DMS53 (cell line): ENCODE measurements at places on chromosomes 3 and 15.

- no peak for DNase-seq
Measured at GRCh38 chr3:72082776-72083462, 298.0 kb upstream of the PROK2 start.

- no peak for DNase-seq
Measured at GRCh38 chr15:61011576-61012336, 217.3 kb downstream of the RORA start.

DNA sequence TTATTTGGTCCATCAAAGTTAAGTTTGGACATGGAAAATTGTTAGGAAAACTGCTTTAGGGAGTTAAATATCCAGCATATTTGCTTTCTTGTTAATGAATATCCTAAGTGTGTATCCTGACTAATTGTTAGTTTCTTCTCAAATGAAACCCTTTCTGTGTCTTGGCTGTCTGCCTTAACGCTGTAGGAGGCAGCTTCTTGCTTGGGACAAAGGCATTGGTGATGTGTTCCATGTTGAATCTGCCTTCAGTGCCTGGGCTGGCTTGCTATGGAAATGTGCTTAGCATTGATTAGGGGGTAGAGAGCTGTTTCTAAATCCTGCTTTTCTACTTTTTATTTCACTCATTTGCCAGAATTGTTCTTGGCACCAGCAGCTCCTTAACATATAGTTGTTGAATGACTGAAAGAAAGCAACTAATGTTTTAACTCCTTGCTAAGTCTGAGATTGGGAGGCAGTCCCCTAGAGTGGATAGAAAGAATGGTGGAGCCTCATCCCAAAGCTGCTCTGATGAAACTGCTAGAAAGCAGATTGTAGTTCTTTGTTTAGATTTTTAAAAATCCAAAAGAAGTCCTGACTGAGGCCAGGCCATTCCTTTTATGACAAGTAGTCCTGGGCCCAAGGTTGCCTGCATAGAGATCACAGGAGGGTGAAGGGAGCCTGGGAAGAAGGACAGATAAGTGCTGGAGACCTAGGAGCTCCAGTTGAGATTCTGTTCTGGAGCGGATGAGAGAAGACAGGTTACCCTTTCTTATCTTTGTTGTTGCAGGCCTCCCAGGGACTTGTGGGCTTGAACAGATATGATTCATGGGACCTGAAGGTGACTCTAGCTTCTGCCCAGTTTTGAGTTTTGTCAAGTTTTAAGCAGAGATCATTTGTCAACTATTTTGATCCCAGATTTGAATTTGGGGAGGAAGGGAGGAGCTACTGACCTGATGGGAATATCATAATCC is 39.3 kb downstream of the OXNAD1 start:
- no peak for DNase-seq

GRCh38 chr3:133137042-133137996 is 99.1 kb downstream of the TMEM108 start:
- DNase-seq = no peak

DNA sequence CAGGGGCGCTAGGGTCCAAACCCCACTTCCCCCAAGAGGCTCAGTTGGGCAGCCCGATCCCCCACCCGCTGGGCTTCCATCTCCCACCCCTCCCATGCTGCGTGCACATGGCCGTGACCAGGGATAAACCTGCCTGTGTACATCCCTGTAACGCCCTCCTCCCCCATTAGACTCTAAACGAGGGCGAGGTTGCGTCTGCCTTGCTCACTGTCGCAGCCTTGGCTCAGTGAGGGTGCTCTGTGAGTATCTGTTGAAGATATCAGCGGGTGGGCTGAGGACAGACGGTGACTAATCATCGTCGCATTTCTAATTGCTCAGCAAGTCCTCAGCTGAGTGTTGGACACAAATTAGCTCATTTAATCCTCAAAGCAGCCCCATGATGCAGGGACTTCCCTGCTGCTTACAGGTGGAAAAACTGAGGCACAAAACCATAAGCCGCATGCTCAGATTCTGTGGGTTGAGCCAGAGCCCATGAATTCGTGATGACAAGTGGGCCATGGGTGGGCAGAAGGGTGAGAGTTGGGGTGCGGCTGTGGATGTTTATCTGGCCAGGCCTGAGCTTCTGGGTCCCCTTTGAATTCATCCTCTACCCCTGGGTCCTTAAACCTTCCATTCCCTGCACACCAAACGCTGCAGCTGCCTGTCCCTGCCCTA is 26.0 kb downstream of the FBLN2 start:
- no peak for DNase-seq

DNA sequence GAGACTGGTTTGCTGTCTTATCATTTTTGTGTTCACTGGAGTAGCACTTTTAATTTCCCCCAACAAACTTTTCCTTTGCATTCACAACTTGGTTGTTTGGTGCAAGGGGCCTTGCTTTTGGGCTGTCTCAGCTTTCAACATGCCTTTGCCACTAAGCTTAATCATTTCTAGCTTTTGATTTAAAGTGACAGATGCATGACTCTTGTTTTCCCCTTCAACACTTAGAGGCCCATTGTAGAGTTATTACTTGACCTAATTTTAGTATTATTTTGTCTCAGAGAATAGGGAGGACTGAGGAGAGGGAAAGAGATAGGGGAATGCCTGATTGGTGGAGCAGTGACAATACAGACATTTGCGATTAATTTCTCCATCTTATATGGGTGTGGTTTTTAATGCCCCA is 340.1 kb upstream of the MANF start:
- DNase-seq = no peak

- no peak for DNase-seq
Measured at GRCh38 chr3:10289077-10289476, 3.7 kb downstream of the GHRL start.

DNA sequence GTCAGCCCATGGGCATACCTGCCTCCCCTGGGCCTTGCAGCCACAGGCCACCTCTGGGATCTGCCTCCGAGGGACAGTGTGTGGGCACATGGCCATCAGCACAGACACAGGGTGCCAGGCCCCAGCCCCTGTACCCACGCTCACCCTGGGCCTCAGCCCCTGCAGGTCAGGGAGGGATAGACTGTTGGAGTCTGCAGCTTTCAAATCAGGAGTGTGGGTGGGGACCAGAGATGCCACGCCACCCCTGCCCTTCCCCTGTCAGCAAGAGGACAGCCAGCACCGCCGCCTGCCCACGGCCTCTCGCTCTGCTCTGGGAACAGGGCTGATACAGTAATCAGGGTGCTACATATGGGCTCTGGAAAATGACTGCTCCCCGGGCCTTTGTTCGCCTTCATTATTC is 72.7 kb downstream of the DNAJB8 start:
- DNase-seq = no peak

DNA sequence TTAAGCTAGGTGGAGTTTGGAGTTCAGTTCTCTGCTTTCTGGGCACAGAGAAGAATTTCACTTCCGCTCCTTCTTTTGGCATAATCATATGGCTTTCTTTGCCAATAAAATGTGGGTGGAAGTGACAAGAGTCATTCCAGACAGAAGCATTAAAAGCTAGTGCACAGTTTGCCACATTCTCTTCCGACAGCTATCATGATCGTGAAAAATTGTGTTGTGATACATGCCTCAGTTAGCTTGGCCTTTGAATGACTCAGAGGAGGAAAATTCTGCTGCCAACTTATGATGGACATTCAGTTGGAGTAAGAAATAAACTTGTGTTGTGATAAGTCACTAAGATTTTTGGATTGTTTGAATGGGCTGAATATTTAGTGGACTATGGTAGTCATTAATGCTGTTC is 291.7 kb upstream of the SATB1 start:
- no peak for DNase-seq

DNA sequence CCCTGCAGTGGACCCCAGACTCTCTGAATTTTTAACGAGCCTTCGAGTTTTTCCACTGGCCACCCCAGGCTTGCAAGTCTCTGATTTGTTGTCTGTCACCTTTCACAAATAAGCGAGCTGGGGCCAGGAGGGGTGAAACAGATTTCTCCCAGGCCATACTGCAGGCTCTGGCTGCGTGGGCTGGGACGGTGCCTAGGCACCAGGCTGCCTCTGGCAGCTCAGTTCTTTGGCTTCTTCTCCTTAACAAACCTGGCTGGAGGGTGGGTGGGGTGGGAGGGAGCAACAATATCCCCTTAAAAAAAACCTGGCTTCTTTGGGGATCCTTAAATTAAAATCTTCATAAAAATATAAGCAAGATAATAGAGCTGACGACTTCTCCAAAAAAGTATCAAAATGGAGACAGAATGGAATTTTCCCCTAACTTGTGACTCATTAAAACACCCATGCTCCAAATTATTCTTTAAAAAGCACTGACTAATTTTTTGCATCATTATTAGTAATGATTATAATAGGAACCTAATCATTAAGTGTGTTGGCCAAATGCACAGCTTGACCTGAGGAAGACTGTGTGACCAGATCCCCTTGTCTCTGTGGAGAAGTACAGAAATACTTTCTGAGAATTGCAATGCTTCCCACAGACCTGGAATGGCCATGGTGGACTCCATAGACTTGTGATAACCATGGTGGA is 84.1 kb downstream of the SNRK start:
- DNase-seq = no peak

- no peak for DNase-seq
Measured at GRCh38 chr3:23002151-23002550, 201.0 kb upstream of the UBE2E2 start.

- no peak for DNase-seq
Measured at GRCh38 chr3:65562447-65562846, 476.3 kb downstream of the MAGI1 start.

- DNase-seq = peak; percentile 4
Measured at GRCh38 chr3:15284121-15284889, 48.1 kb downstream of the SH3BP5 start.
